T-helper 1 cell (primary cell): ENCODE measurements at places on chromosomes 4 and X.

DNA sequence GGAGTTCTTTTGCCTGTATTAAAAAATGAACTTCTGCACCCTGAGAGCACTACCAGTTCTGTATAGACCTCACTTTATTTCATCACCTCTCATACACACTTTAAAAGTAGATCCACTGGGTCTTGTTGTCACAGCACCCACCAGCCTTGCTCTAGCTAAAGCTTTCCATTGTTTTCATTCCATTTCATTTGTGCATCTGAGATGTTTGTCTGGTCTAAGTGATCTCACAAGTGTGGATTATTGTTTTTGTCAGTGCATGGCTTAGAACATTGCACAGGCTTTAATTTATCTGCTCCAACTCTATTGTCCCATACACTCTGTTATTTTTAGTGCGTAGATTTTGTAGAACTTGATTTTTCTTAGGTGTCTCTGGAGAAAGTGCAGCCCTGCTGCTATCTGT, 1157.5 kb upstream of the PABPC4L start:
- DNase-seq, result no peak

GRCh38 chrX:39896951-39897740, 200.6 kb downstream of the BCOR start:
- no peak for DNase-seq

- DNase-seq, result no peak
These were observed 10.1 kb downstream of the XAGE5 start for GRCh38 chrX:52821079-52821760.

DNA sequence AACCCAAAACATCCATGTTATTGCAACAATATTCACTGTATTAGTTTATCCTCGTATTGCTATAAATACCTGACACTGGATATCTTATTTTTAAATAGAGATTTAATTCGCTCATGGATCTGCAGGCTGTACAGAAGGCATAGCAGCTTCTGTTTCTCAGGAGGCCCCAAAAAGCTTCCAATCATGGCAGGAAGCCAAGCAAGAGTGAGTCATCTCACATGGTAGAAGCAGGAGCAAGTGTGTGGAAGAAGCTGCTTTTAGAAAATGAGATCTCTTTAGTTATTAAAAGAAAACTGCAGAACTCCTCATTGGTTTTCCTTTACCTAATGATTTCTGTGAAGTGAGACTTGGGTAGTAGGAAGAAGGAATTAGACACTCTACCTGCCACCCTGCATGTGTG, 16.4 kb downstream of the ZNF732 start:
- no peak for DNase-seq

DNA sequence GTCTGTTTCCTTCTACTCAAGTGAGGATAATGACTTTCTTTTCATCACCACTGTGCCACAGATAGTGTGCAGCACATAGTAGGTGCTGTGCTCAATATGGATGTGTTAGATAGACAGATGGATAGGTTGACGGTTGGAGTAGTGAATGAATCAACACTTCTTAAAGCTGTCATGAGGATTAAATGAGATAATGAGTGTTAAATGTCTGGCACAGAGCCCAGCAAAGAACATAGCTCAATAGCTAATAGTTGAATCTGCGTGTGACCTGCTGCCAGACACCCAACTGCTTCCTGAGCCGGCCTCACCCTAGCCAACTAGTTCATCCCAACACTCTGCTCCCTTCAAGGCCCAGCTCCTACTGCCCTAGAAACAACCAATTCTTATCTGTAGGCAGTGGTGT, 67.7 kb upstream of the PJA1 start:
- no peak for DNase-seq

- no peak for DNase-seq
These were observed 27.1 kb downstream of the IGFBP7 start for GRCh38 chr4:57083090-57083489.

GRCh38 chr4:174633399-174633798, 111.1 kb upstream of the HPGD start:
- DNase-seq, result no peak

DNA sequence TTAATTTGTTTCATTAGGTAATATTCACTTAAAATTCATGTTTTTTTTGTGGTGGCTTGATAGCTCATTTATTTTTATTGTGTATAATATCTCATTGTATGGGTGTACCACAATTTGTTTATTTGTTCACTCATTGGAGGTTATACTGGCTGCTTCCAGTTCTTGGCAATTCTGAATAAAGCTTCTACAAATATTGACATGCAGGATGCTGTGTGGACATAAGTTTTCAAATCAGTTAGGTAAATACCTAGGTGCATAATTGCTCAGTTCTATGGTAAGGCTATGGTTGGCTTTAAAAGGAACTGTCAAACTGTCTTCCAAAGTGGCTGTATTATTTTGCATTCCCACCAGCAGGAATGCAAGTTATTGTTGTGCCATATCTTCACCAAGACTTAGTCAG, 504.5 kb upstream of the GALNTL6 start:
- no peak for DNase-seq

- peak; percentile 82 for DNase-seq
These were observed 13.1 kb upstream of the PRDM8 start for GRCh38 chr4:80184053-80184824.

DNA sequence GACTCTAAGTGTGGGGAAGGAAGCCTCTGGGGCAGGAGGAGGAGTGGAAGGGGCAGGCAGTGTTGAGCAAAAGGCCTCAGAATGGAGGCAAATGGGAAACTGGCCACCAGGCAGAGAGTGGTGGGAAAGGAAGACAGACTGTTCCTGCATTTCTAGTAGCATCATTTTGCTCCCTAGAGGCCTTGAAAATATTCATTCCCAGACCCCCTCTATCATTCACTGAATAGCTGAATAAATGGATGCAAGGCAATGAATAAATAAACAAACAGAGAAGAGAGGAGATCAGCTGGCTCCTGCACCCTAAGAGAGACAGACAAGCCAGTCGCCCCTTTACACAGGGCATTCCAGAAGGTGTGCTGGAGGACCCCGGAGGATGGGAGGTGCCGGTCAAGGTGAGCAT, 511.9 kb downstream of the BCOR start:
- no peak for DNase-seq

DNA sequence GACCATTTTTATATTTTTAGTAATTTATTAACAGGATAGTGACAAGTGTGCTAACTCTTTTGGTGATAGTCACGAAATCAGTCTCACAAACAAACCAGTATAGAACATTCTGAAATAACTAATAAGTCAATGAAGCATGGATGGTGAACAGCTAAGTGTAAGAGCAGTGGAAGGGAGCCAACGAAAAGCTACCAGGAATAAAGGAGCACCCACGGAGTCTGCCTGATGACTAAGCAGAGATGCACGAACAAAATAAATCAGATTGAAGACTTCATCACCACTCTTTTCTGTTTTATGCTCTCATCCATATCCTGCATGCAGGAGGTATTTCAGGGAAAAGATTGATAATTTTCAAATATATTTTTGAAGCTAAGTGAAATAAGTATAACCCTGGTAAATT, 891.1 kb upstream of the HS3ST1 start:
- no peak for DNase-seq

GRCh38 chrX:69050051-69050765, 115.0 kb downstream of the PJA1 start:
- no peak for DNase-seq

GRCh38 chrX:39008549-39008948, 207.3 kb downstream of the MID1IP1 start:
- no peak for DNase-seq

DNA sequence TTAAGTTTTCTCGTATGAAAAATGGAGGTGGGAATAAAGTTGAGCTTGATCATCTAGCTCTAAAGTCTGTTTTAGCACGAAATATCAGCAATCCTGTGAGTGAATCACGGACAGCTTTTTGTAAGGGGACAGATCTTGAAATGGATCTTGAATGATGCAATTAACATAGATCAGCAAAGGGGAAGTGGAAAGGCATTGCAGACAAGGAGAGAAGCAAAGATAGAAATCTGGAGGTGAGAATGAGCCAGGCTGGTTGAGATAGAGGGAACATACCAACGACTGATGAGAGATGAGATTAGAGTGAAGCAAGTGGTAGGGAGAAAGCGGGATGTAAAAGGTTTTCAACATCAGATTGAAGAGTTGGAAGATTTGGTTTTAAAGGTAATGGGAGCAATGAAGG, 4.6 kb upstream of the DGKK start:
- no peak for DNase-seq

DNA sequence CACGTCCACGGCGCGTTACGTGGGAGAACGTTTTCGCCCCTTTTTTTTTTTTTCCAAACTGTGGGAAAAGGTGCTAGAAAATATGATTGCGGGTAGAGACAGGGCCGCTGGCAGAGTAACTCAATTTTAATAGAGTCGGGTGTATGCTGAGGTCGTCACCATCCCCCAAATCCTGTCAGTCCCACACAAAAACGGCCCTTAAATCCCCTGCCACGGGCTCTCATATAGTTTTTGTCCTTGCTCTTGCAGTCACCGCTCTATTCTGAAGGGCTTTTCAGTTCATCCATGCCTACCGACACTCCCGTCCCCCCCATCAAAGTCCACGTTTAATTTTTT, 796 bp upstream of the MED14 start:
- DNase-seq, result no peak

DNA sequence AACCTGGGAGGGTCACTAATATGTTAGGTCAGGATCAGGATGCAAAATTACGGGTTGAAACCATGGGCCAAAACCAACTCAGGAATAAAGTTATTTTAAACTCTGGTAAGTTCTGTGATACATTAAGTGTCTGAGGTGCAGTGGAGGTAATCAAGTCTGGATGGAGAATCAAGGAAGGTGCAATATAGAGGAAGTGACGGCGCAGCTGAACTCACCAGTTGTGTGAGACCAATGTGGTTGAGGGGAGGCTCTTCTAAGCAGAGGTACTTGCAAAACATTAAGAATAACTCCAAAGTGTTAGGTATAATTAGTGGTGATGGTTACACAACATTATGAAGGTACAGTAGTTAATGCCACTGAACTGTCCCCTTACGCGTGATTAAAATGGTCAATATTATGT, 19.7 kb downstream of the GAB3 start:
- DNase-seq, result no peak

DNA sequence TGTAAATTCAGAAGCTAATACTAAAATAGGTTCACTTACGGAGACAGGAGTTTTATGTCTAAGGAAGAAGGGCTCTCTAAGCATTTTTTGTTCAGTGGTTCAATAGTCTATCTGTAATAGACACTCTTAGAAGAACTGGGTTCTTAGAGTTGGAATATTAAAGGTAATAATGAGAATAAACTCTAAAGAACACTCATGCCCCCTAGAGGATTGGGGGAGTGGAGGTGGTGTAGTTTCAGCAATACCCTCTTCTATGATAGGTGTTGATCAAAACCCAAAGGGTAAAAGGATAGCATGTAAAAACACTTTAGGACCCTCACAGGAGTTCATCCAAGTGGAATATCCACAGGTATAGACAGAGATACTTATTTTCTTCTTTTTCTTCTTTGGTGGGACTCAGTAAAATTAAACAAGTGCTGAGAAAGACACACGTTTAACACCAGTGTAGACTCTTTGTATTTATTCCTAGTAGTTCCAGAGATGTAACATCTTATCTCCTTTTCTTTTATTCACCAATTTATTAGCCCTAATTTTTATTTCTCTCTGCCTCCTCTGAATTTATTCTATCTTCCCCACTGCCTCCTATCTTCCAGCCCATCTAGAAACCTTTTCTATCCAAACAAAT, 25.7 kb upstream of the MND1 start:
- DNase-seq, result peak; percentile 11

- DNase-seq, result no peak
These were observed 163.2 kb downstream of the ANK2 start for GRCh38 chr4:113212613-113213012.

- no peak for DNase-seq
These were observed 419 bp downstream of the ADD1 start for GRCh38 chr4:2843941-2844584.

GRCh38 chrX:56763556-56764152, 34.6 kb downstream of the NBDY start:
- DNase-seq, result peak; percentile 23

- DNase-seq, result no peak
These were observed 2.9 kb downstream of the CHST7 start for GRCh38 chrX:46576458-46576857.

GRCh38 chr4:12712648-12713339, 771.3 kb downstream of the RAB28 start:
- no peak for DNase-seq

DNA sequence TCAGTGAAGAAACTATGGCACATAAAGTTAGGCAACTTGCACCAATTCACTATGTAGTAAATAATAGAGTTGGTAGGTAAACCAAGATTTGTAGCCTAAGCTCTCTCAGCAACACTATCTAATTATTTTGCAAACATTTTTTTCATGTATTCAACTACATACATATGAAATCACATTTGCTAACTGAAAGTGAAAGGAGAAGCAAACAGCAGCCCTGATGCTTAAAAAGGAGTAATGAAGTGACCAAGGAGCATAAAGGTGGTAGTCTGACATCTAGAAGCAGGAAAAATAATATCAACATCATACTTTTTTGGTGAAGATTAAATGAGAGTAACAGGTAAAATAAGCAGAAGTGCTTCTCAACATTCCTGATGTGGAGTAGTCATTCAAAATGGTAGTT, 603.7 kb downstream of the GRXCR1 start:
- DNase-seq, result no peak

- no peak for DNase-seq
These were observed 114.0 kb upstream of the LNX1 start for GRCh38 chr4:53705151-53705764.

- no peak for DNase-seq
These were observed 161.2 kb upstream of the WDFY3 start for GRCh38 chr4:85127653-85128052.

DNA sequence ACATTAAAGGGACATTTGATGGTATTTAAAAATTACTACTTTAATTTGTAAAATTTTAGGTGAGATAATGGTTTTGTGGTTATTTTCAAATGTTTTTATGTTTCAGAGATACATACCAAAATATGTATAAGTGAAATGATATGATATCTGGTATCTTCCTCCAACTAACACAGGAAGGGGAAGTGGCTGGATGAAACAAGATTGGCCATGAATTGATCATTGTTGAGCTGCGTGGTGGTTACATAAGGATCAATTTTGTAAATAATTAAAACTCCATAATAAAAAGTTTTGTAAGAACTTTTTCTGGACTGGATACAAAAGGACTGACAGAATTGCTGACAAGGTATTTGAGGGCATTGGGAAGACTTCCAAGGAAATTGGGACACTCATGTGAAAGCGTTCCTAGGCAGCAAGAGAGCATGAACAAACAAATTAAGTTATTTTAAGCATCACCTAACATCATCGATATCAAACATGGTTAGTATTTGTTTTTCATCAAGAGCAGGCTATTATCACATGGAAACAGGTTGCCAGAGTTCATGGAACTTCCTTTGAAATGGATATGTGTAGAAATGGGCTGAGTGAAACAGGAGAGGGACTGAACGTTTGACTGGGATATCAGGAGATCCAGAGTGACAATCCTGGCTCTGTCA, 4.4 kb upstream of the PGM2 start:
- no peak for DNase-seq
